ENCODE measurements at places on chromosomes 16 and 17.

- DNase-seq = no peak
Observed at GRCh38 chr17:80817861-80818260, 173.8 kb upstream of the CHMP6 start.

DNA sequence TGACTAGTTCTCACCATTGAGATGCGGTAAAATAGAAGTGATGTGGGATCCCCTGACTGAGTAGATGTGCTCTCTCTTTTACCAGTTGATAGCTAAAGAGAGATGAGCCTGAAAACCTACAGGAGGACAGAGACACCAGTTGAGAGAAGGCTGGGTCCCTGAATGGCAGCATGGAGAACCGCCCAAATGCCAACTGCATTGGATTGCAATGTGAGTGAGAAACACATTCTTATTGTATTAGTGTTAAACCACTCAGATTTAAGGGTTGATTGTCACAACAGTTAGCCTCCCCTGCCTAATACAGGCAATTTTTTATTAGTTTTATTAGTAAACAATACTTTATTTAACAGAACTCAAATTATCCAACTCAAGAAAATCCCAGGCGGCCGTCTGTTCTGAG lies 61.2 kb downstream of the SPACA3 start:
- no peak for DNase-seq

- DNase-seq = no peak
Observed at GRCh38 chr17:60354223-60354622, 37.7 kb downstream of the USP32 start.

- no peak for DNase-seq
Observed at GRCh38 chr17:80939151-80940145, 52.2 kb upstream of the CHMP6 start.

DNA sequence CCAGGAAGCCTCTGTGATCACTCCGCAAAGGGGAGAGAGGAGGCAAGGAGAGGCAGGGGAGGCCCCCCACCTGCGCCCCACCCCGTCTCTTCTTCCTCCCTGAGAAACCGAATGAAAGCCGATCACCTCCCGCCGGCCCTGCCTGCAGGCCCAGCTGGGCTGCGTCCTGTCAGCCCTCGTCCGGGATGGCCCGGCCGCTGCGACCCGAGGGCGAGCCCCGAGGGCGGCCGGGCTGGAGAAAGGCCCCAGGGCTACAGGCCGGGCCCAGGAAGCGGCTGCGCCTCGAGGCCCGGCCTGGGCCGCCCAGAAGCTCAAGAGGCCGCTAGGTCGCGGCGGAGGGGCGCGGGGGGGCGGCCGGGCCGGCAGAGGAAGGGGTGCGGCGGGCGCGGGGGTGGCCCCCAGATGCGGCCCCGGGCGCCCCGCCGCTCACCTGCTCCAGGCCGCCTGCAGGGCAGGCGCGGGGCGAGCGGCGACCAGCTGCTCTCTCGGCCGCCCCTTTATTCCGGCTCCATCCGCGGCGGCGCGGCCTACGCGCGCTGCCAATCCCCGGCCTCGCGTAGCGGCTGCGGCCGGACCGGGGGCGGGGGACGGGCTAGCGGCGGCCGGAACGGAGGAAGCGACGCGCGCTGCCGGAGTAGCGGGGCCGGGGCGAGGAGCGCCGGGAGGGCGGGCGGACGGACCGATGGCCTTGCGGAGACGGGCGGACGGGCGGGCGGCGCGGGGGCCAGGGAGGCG lies at the start of gene ZNF319:
Gene ZNF319 (minus strand): TSS at position 702 of the 735 bp plus-strand sequence. CDS start 2,407 bp downstream, outside the sequence.
- DNase-seq = no peak

DNA sequence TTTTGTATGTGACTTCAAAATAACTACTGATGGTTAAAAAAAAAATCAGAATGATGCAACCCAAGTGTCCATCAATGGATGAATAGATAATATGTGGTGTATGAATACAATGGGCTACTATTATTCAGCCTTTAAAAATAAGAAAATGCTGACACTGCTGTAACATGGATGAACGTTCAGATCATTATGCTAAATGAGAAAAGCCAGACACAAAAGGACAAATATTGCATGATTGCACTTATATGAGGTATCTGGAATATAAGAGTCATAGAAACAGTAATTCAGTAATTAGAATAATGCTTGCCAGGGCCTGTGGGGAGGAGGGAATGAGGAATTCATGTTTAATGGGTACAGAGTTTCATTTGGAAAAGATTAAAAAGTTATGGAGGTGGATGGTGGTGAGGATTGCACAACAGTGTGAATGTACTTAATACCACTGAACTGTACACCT lies 25.4 kb downstream of the TENT4B start:
- DNase-seq = no peak
